Spinal cord (tissue), 10 donors: ENCODE measurements at places on chromosomes 1 and 21.

GRCh38 chr1:113452921-113453770 is 62.8 kb downstream of the MAGI3 start:
- no peak for DNase-seq
- no peaks in the 10 kb centered on the region for H3K4me1 ChIP-seq
- H3K36me3 ChIP-seq, result no peaks in the 10 kb centered on the region

GRCh38 chr1:21568006-21568746 is 59.0 kb downstream of the ALPL start:
- peaks cover 24% of the 10 kb centered on the region for H3K36me3 ChIP-seq
- DNase-seq, result no peak
- no peak overlapping the region for H3K4me3 ChIP-seq
- no peak overlapping the region for H3K27ac ChIP-seq
- H3K4me1 ChIP-seq, result peaks cover 8% of the 10 kb centered on the region

DNA sequence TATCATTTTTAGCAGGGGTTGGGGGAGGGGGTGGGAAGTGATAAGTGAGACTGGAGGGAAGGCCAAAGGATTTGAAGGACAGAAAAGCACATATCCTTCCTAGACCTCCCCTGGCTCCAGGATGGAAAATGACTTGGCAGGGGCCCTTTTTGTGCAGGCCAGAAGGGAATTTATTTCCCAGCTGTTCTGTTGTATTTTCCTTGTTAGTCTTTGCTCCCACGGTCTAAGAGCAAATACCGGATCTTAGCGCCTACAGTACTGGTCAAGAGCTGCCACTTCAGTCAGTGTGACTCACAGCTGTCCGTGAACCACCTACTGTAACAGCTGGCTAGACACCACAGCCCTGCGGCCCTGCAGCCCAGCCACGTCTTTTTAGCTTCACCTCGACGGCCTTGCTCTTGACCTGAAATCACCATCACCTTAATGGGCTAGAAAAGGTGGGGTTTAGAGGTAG is 51.0 kb upstream of the ERRFI1 start:
- H3K27ac ChIP-seq, result peak overlapping the region; percentile 16
- no peaks in the 10 kb centered on the region for H3K36me3 ChIP-seq
- no peak for DNase-seq
- H3K27me3 ChIP-seq, result no peaks in the 10 kb centered on the region
- H3K4me1 ChIP-seq, result no peaks in the 10 kb centered on the region

- no peak overlapping the region for H3K4me3 ChIP-seq
- no peaks in the 10 kb centered on the region for H3K36me3 ChIP-seq
- H3K4me1 ChIP-seq, result peaks cover 18% of the 10 kb centered on the region
Measured at GRCh38 chr1:90705956-90706355, 11.1 kb downstream of the BARHL2 start.

DNA sequence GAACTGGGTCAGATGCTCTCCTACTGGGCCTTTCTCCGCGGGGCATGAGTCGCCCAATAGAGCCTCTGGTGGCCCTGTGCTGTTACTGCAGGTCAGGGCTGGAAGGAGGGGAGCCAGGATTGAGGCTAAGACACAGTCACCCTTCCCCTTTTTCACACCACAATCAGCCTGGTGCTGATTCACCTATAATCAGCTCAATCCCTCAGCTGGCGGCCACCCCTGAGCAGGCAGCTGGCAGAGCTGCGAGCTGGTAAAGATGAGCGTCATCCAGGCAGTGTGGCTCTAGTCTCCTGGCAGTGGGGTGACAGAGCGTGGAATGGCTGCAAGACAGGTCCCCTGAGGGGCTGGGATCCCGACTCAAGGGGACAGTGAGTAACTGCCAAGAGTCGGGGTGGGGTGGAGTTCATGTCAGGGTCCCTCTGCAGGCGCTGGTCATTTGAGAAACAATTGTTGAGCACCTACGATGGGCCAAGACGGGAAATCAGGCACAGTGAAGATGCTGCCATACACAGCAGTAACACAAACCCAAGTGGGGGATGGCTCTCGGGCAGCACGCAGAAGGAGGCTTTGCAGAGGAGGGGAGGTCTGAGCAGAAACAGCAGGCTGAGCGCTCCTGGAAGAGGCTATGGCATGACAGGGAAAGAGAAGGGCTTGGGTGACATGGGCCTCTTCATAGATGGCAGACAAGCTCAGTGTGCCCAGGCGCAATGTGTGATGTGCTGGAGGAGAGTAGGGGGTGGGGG is 21.8 kb downstream of the ATF3 start:
- H3K36me3 ChIP-seq, result no peaks in the 10 kb centered on the region
- peak; percentile 64 for DNase-seq
- H3K27me3 ChIP-seq, result peaks cover 16% of the 10 kb centered on the region
- H3K4me1 ChIP-seq, result peaks cover 9% of the 10 kb centered on the region

DNA sequence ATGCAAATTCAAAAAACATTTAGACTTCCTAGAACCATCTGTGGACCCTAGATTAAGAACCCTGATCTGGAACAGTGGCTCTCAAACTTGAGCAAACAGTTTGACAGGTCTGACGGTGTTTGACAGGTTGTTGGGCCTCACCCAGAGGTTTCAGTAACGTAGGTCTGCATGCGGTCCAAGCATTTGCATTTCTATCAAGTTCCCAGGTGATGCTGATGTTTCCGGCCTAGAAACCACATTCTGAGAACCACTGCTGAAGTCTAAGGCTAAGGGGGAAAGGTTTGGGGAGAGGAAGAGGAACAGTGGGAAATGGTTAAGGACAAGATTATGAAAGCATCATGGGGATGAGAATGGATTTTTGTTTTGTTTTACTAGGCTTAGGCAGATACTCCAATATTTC is 48.6 kb downstream of the MDM4 start:
- H3K4me3 ChIP-seq, result no peak overlapping the region
- no peak for DNase-seq
- no peak overlapping the region for H3K27ac ChIP-seq
- peaks cover 15% of the 10 kb centered on the region for H3K4me1 ChIP-seq
- H3K27me3 ChIP-seq, result no peaks in the 10 kb centered on the region

GRCh38 chr1:48523558-48523957 is 51.6 kb upstream of the SPATA6 start:
- no peak overlapping the region for H3K27ac ChIP-seq
- DNase-seq, result no peak
- peaks cover 4% of the 10 kb centered on the region for H3K4me1 ChIP-seq

DNA sequence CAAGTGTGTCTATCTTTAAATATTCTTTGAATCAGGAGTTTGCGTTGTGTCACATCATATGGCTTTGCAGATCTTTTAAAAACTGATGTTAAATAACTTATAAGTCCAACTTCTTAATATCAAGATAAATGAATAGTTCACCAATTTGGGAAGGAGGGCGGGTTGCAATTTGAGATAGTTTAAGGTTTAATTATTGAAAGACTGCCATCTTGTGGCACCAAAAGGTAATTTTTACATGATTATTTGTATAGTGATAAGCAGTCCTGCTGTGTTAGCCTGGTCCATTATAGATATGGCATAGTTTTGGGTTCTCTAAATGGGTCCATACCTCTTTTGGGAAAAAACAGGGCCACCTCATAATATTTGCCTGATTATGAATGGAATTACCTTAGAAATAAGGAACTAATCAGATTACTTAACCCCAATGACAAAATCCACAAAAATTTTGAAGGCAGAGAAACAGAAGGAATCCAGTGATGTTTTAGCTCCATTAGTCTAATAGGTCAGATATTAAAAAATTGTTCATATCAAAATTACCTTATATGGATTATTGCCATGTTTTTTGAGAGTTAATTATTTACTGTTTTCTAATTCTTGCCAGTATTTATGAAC is 64.3 kb downstream of the PRKAA2 start:
- no peak overlapping the region for H3K27ac ChIP-seq
- peaks cover 2% of the 10 kb centered on the region for H3K36me3 ChIP-seq
- no peaks in the 10 kb centered on the region for H3K4me1 ChIP-seq
- DNase-seq, result peak; percentile 49
- H3K4me3 ChIP-seq, result no peak overlapping the region

- DNase-seq, result no peak
- H3K4me1 ChIP-seq, result no peaks in the 10 kb centered on the region
- no peaks in the 10 kb centered on the region for H3K36me3 ChIP-seq
- no peak overlapping the region for H3K27ac ChIP-seq
- H3K27me3 ChIP-seq, result no peaks in the 10 kb centered on the region
Measured at GRCh38 chr1:210525716-210526454, 197.2 kb downstream of the HHAT start.

- H3K4me3 ChIP-seq, result no peak overlapping the region
- H3K4me1 ChIP-seq, result no peaks in the 10 kb centered on the region
- DNase-seq, result no peak
- no peak overlapping the region for H3K27ac ChIP-seq
- no peaks in the 10 kb centered on the region for H3K27me3 ChIP-seq
- no peaks in the 10 kb centered on the region for H3K36me3 ChIP-seq
Measured at GRCh38 chr1:170460001-170460400, 72.0 kb upstream of the GORAB start.

- H3K36me3 ChIP-seq, result peaks cover 16% of the 10 kb centered on the region
- no peak overlapping the region for H3K4me3 ChIP-seq
- H3K4me1 ChIP-seq, result no peaks in the 10 kb centered on the region
- no peak overlapping the region for H3K27ac ChIP-seq
Measured at GRCh38 chr1:173997791-173998190, 24.4 kb downstream of the RC3H1 start.

GRCh38 chr21:17570786-17571185 is 41.9 kb downstream of the BTG3 start:
- H3K27ac ChIP-seq, result no peak overlapping the region
- H3K27me3 ChIP-seq, result no peaks in the 10 kb centered on the region
- H3K4me3 ChIP-seq, result no peak overlapping the region

GRCh38 chr1:232142403-232143314 is 487.3 kb downstream of the SIPA1L2 start:
- H3K4me3 ChIP-seq, result no peak overlapping the region
- H3K27me3 ChIP-seq, result no peaks in the 10 kb centered on the region
- H3K4me1 ChIP-seq, result no peaks in the 10 kb centered on the region
- H3K36me3 ChIP-seq, result no peaks in the 10 kb centered on the region
- peak overlapping the region; percentile 80 for H3K27ac ChIP-seq
- peak; percentile 91 for DNase-seq

- H3K27ac ChIP-seq, result no peak overlapping the region
- peaks cover 8% of the 10 kb centered on the region for H3K4me1 ChIP-seq
- no peak for DNase-seq
- no peak overlapping the region for H3K4me3 ChIP-seq
- no peaks in the 10 kb centered on the region for H3K36me3 ChIP-seq
- H3K27me3 ChIP-seq, result no peaks in the 10 kb centered on the region
Measured at GRCh38 chr1:110438893-110439292, 12.1 kb upstream of the PROK1 start.

DNA sequence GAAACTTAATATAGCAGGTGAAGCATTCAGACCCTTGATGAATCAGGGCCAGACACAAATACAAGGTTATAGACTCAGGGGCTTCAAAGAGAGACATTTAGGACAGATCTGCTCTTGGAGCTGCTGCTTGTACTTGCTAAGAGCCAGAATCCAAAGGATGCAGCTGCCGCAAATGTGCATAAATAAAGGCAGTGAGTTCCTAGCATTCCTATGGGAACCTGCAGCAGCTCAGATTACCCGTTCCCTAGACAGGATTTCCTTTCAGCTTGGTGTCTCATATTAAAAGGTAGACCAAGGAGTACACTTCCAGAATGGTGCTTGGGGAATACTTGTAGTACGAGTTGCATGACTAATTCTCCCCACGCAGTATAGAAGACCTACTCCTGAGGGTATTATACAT is 9.7 kb upstream of the LRRC53 start:
- no peaks in the 10 kb centered on the region for H3K4me1 ChIP-seq
- H3K27me3 ChIP-seq, result no peaks in the 10 kb centered on the region
- no peak overlapping the region for H3K27ac ChIP-seq

- H3K4me3 ChIP-seq, result no peak overlapping the region
- no peak for DNase-seq
- no peak overlapping the region for H3K27ac ChIP-seq
Measured at GRCh38 chr1:164768619-164769018, 209.6 kb downstream of the PBX1 start.

DNA sequence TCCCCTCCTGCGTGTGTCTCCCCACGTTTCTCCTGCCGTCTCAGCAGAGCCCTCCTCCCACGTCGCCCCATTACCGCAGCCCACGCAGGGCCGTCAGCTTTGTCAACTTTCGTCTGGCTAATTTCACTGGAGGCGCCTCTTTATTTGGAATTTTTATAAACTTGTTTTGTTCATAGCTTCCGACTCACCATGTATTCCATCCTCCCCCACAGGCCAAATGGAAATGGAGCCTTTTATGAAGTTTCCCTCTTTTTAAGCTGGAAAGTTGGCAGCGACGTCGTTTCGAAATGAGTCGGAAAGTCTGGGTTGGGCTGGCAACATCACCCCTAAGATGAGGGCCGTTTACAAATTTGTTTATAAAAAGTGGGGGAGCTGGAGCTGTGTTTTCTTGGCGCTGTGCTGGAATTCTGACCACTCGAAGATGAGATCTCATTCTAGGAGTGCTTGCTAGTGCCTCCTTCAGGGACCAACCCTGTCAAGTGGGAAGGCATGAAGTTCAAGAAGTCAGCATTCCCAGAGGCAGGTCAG is 23.7 kb upstream of the SLC45A1 start:
- DNase-seq, result no peak
- no peaks in the 10 kb centered on the region for H3K36me3 ChIP-seq
- H3K27me3 ChIP-seq, result no peaks in the 10 kb centered on the region
- no peaks in the 10 kb centered on the region for H3K4me1 ChIP-seq

- no peak overlapping the region for H3K27ac ChIP-seq
- peaks cover 19% of the 10 kb centered on the region for H3K4me1 ChIP-seq
- H3K4me3 ChIP-seq, result no peak overlapping the region
- no peaks in the 10 kb centered on the region for H3K27me3 ChIP-seq
- no peak for DNase-seq
Measured at GRCh38 chr1:32066489-32066873, 6.3 kb upstream of the TMEM39B start.

DNA sequence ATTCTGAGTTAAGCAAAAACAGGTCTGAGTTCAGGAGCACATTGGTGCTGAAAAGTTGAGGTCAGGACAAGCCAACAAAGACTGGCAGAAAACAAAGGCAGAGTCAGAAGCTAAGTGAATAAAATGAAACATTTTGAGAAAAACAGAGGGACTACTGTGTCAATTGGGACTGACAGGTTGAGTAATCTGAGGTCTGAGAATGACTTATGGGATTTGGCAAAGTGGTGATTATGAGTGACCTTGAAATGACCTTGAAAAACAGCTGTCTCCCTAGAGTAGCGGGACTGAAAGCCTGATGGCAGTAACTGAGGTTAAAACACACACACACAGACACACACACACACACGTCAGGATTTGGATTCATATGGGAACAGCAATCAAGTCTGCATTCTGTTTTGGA is 8.8 kb upstream of the COG2 start:
- no peaks in the 10 kb centered on the region for H3K36me3 ChIP-seq
- no peak overlapping the region for H3K27ac ChIP-seq
- no peak overlapping the region for H3K4me3 ChIP-seq
- no peaks in the 10 kb centered on the region for H3K27me3 ChIP-seq
- no peak for DNase-seq
- no peaks in the 10 kb centered on the region for H3K4me1 ChIP-seq
